ENCODE measurements at places on chromosomes 13 and 19.
A peak's percentile ranks its signal among the peaks of the same experiment; 100 is the strongest.

GRCh38 chr19:2983351-2984214 lies 6.2 kb downstream of the TLE6 start:
- H3K27ac ChIP-seq: no peak overlapping the region
- H3K36me3 ChIP-seq: no peaks in the 10 kb centered on the region
- H3K4me1 ChIP-seq: no peaks in the 10 kb centered on the region
- DNase-seq: no peak

- DNase-seq: no peak
- H3K4me3 ChIP-seq: no peak overlapping the region
- no peak overlapping the region for H3K27ac ChIP-seq
- H3K4me1 ChIP-seq: peaks cover 9% of the 10 kb centered on the region
- peaks cover 2% of the 10 kb centered on the region for H3K27me3 ChIP-seq
Observed at GRCh38 chr19:35540356-35540927, 5.0 kb upstream of the TMEM147 start.

DNA sequence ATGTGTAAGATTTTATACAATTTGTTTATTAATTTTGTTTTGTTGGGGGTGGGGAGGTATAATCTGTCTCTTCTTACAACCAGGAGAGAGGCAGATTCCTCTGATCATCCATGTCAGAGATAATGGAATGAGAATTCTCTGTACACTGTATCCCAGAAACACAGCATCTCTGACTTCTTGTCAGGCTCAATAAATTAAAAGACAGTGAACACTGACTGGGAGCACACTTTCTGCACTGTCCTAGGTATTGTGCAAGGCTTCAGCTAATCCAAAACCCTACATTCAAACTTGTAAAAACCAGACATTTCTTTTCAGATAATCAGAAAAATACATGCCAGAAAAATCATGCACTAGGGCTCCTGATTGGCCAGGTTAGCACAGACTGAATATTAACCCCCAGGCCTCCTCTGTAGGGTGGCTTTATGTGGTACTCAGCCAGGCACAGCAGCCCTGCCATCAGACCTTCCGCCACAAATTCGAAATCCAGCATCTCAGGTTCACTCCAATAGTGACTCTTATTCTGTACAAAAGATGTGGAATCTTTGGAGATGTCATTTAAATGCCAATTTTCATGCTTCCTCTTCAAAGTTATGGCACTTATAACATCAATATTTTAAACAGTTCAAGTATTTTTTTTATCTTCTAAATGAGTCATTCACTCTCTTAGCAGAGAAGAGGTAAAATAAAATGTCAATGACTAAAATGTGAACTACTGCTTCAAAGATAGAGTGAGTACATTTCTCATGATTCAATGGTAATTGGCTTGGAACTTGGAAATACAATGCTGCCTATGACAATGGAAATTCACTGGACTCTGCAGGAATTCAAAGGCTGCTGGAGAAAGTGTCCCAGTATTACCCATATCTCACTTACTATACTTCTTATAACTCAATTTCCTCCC lies 211.5 kb downstream of the KLF12 start:
- H3K36me3 ChIP-seq: peaks cover 2% of the 10 kb centered on the region
- DNase-seq: no peak
- peaks cover 37% of the 10 kb centered on the region for H3K4me1 ChIP-seq
- no peak overlapping the region for H3K4me3 ChIP-seq
- no peak overlapping the region for H3K27ac ChIP-seq

DNA sequence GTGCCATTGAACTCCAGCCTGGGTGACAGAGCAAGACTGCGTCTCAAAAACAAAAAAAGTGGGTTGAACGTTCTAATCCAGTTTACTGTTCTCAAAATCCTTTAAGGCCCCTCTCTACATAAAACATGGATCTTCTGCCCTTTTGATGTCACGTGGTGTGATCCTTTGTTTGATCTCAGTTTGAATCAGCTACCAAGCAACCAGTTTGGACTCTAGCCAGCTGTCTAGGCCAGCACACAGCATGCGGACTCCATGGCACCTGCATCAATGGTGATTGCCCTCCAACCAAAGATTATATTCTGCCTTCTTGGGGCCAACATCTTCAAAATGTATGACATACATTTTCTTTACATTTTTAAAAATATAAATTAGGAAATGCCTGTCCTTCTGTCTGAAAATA lies 365.4 kb downstream of the NDFIP2 start:
- H3K27me3 ChIP-seq: no peaks in the 10 kb centered on the region
- H3K36me3 ChIP-seq: no peaks in the 10 kb centered on the region
- no peak overlapping the region for H3K27ac ChIP-seq
- H3K4me3 ChIP-seq: no peak overlapping the region

DNA sequence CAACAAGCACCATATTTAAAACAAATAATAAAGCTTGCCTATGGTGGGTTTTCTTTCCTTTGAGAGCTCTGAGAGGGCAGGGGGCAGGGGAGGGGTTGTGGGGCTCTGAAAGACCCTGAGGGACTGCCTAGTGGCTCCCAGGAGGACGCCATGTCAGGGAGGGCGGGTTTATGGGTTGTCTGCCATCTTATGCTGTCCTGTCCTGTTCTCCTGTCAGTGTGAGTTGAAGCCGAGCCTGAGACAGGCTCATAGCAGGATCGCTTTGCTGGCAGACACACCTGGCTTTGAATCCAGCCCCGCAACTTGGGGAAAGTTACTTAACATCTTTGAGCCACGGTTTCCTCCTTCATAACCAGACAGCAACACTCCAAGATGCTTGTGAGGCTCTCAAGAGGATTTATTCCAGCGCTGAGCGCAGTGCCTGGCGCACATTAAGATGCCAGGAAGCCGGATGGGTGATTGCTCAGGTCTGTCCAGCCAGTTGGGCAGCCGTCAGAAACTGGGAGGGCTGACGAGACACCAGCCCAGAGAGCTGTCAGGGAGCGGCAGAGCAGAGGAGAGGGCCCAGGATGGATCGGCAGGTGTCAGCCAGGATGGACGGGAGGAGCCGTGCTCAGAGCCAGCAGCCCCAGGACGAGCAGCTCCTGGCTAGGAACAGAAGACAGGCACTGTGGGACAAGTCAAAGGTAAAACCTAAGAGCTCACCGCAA lies 36.8 kb upstream of the C1QTNF9 start:
- no peaks in the 10 kb centered on the region for H3K27me3 ChIP-seq
- H3K27ac ChIP-seq: peak overlapping the region; percentile 93
- peaks cover 81% of the 10 kb centered on the region for H3K4me1 ChIP-seq
- peaks cover 17% of the 10 kb centered on the region for H3K36me3 ChIP-seq
- H3K4me3 ChIP-seq: peak overlapping the region; percentile 88

DNA sequence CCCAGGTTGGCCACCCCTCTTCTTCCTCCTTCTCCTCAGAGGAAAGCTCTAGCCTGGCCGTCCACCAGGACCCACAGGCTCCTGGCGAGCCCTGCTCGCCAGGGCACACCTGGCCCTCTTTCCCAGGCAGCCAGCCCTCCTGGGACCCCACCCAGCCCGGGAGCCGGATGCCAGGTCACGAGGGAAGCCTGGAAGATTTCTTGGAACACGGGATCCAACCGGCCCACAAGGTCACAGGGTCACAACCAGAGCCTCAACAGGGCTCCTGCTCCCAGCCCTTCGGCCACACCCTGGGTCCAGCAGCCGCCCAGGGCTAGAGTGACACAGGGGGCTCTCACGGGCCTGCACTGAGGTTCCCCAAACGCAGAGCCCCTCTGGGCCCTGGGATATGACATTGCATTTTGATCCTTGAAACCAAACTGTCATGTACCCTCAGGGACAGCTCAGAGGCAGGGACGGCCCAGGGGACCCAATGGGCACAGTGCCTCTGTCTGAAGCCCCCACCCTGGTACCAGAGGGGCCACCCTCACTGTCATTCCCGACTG lies 5.5 kb downstream of the MKNK2 start:
- no peak overlapping the region for H3K4me3 ChIP-seq
- no peaks in the 10 kb centered on the region for H3K27me3 ChIP-seq
- H3K4me1 ChIP-seq: peaks cover 10% of the 10 kb centered on the region
- peaks cover 5% of the 10 kb centered on the region for H3K36me3 ChIP-seq
- H3K27ac ChIP-seq: no peak overlapping the region
- DNase-seq: no peak

DNA sequence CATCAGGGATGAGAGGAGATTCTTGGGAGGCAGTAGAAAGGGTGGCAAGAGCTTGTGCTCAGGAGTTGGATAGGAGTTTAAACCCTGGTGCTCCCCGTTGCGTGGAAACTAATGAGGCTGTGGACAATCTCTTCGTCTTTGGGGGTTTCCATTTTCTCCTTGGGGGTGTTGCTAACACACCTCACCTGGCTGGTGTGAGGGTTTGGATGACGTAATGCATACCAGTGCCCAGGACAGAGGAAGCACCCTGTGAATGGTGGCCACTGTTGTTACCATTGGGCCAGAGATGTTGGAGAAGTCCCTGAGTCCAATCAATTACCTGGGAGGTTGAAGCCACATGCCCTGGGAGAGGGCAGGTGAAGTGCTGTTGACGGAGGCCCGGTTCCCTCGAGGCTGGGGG lies 146.5 kb downstream of the URI1 start:
- no peaks in the 10 kb centered on the region for H3K27me3 ChIP-seq
- no peak for DNase-seq
- H3K4me1 ChIP-seq: no peaks in the 10 kb centered on the region
- no peak overlapping the region for H3K27ac ChIP-seq
- H3K4me3 ChIP-seq: no peak overlapping the region
- H3K36me3 ChIP-seq: no peaks in the 10 kb centered on the region

GRCh38 chr19:3771000-3771905 lies 775 bp downstream of the RAX2 start:
- DNase-seq: no peak
- H3K4me1 ChIP-seq: peaks cover 7% of the 10 kb centered on the region
- peaks cover 12% of the 10 kb centered on the region for H3K36me3 ChIP-seq
- no peak overlapping the region for H3K27ac ChIP-seq
- H3K27me3 ChIP-seq: peaks cover 2% of the 10 kb centered on the region
- no peak overlapping the region for H3K4me3 ChIP-seq

DNA sequence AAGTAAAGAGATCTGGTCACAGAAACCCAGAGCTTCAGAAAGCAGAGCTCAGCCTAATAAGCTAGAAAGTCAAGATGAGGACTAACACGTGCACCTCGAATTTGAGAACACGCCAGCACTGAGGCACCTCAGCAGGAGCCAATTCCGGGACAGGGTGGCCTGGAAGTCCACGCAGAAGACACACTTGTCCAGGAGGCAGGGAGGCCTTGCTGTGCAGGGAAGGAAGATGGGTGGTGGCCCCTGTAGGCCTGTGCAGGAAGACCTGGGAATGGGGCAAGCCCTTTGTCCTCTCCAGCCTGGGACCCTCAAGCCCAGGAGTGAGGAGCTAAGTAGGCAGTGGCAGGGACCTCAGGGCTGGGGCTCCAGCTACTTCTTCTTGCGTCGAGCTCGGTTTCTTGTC lies 16.3 kb upstream of the VSTM2B start:
- H3K4me3 ChIP-seq: no peak overlapping the region
- no peaks in the 10 kb centered on the region for H3K4me1 ChIP-seq
- no peak for DNase-seq
- no peaks in the 10 kb centered on the region for H3K36me3 ChIP-seq

- H3K4me1 ChIP-seq: no peaks in the 10 kb centered on the region
- no peak overlapping the region for H3K4me3 ChIP-seq
- no peaks in the 10 kb centered on the region for H3K36me3 ChIP-seq
- H3K27ac ChIP-seq: no peak overlapping the region
- no peak for DNase-seq
- H3K27me3 ChIP-seq: peaks cover 4% of the 10 kb centered on the region
Observed at GRCh38 chr13:25080773-25081172, 15.2 kb upstream of the PABPC3 start.

- no peaks in the 10 kb centered on the region for H3K36me3 ChIP-seq
- H3K27ac ChIP-seq: no peak overlapping the region
- no peak for DNase-seq
- H3K4me3 ChIP-seq: no peak overlapping the region
- H3K27me3 ChIP-seq: no peaks in the 10 kb centered on the region
- H3K4me1 ChIP-seq: no peaks in the 10 kb centered on the region
Observed at GRCh38 chr13:89238496-89238895, 1567.3 kb downstream of the SLITRK5 start.

DNA sequence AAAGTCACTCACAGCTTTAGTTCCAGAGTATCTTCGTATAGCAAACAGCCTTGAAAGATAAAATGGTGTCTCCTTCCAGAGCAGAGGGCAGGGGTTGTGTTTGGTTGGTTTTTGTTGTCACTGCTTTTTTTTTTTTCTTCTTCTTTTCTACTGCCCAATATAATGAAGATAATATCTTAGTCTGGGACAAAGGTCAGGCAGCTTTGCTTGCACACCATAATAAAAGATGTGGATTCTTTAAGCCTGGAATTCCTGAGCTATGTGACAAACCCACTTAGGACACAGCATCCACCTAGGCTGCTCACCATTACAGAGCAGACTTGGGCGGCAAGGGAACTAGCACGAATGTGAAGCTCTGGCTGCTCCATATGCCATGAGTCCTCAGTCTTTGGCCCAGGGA lies 165.6 kb upstream of the MIR17HG start:
- H3K27ac ChIP-seq: no peak overlapping the region
- H3K36me3 ChIP-seq: no peaks in the 10 kb centered on the region
- DNase-seq: no peak
- H3K4me1 ChIP-seq: no peaks in the 10 kb centered on the region

- no peak overlapping the region for H3K4me3 ChIP-seq
- H3K27ac ChIP-seq: no peak overlapping the region
- peaks cover 70% of the 10 kb centered on the region for H3K36me3 ChIP-seq
- H3K27me3 ChIP-seq: no peaks in the 10 kb centered on the region
Observed at GRCh38 chr19:14411161-14411937, 7.8 kb downstream of the DDX39A start.

GRCh38 chr19:21264891-21265290 lies 64.3 kb downstream of the ZNF708 start:
- no peaks in the 10 kb centered on the region for H3K27me3 ChIP-seq
- no peak overlapping the region for H3K4me3 ChIP-seq
- H3K27ac ChIP-seq: no peak overlapping the region
- H3K4me1 ChIP-seq: no peaks in the 10 kb centered on the region

- no peaks in the 10 kb centered on the region for H3K36me3 ChIP-seq
- no peak overlapping the region for H3K4me3 ChIP-seq
- H3K27me3 ChIP-seq: peaks cover 2% of the 10 kb centered on the region
Observed at GRCh38 chr13:38417241-38417640, 67.6 kb downstream of the UFM1 start.

GRCh38 chr19:18397242-18398202 lies at the start of gene LRRC25:
TSS of gene LRRC25 (minus strand) at chr19:18397622. CDS start at chr19:18396963, 659 bp downstream.
- peaks cover 13% of the 10 kb centered on the region for H3K4me1 ChIP-seq
- no peak within 1 kb of the TSS for H3K4me3 ChIP-seq
- no peak within 1 kb of the TSS for H3K27ac ChIP-seq
- H3K36me3 ChIP-seq: no peaks in the 10 kb centered on the region

DNA sequence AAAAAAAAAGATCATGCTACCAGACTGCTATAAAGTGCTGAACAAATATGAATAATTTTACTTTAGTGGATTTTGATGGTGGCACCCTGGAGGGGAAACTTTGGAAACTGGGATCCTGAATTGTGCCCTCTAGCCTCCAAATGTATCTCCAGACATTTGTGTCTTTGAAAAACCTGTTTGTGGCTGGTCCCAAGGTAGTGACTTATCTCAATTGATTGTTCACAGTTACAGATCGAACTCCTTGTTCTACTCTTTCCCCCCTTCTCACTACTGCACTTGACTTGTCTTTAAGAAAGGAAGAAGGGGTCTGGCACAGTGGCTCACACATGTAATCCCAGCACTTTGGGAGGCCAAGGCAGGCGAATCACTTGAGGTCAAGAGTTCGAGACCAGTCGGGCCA lies 10.5 kb downstream of the RGL3 start:
- peaks cover 15% of the 10 kb centered on the region for H3K27me3 ChIP-seq
- DNase-seq: no peak
- H3K4me1 ChIP-seq: no peaks in the 10 kb centered on the region
- H3K36me3 ChIP-seq: no peaks in the 10 kb centered on the region
- no peak overlapping the region for H3K4me3 ChIP-seq
